Thoracic aorta (tissue), 2 donors: ENCODE measurements at places on chromosomes 12 and 14. TPM values are rescaled to one million over a fixed set of nuclear protein-coding genes. Genes with fewer than 3 reads are reported as not detected.

- no peak overlapping the region for H3K4me3 ChIP-seq
- peaks cover 8% of the 10 kb centered on the region for H3K4me1 ChIP-seq
- no peak overlapping the region for H3K27ac ChIP-seq
- no peaks in the 10 kb centered on the region for H3K36me3 ChIP-seq
- H3K27me3 ChIP-seq, result no peaks in the 10 kb centered on the region
These were observed 4.7 kb downstream of the CCDC184 start for GRCh38 chr12:48187916-48188695.

DNA sequence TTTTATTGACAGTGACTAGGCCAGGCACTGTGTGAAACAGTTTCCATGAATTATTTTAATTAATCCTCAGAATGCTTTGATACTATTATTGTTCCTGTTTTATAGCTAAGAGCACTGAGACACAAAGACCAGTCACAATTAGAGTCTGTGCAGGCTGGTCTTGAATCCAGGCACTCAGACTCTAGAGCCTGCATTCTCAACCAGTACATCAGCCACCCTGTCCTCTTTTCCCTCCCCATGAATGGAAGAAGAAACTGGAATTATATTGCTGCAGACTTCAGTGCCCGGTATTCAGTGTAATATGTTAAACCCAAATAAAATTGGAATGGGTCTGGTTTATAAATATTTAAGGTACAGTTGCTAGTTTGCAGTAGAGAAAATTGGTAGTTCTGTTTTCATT is 303.0 kb upstream of the RGS6 start:
- H3K36me3 ChIP-seq, result peaks cover under 1% of the 10 kb centered on the region
- no peak overlapping the region for H3K27ac ChIP-seq
- peaks cover 4% of the 10 kb centered on the region for H3K4me1 ChIP-seq
- no peak overlapping the region for H3K4me3 ChIP-seq

Gene RERG
- 120 TPM for total RNA-seq

Gene FLRT2
- total RNA-seq, result 20.1 TPM

Gene C1RL
- 126 TPM for total RNA-seq

Gene BAZ2A
- 172 TPM for total RNA-seq

- no peaks in the 10 kb centered on the region for H3K27me3 ChIP-seq
- no peaks in the 10 kb centered on the region for H3K4me1 ChIP-seq
- no peak overlapping the region for H3K27ac ChIP-seq
- DNase-seq, result no peak
These were observed 33.8 kb upstream of the ATP2B1 start for GRCh38 chr12:89742337-89743022.

DNA sequence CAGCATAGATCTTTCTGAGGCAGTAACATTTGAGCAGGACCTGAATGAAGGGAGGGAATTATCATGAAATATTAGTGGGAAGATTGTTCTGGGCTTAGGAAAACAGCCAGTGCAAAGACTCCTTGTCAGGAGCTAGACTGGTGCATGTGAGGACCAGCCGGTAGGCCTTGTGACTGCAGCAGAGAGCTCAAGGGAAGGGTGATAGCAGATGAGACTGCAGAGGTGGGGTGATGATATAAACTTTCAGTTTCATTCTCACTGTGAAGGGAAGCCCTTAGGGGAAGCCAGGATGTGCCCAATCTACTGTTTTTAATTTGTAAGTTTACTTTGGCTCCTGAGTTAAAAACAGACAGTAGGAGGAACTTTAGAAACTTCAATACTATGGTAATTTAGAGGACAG is 12.4 kb downstream of the IL22 start:
- H3K36me3 ChIP-seq, result no peaks in the 10 kb centered on the region
- H3K27ac ChIP-seq, result no peak overlapping the region
- H3K27me3 ChIP-seq, result no peaks in the 10 kb centered on the region
- no peak overlapping the region for H3K4me3 ChIP-seq
- no peak for DNase-seq

Gene GPR132
- 2.3 TPM for total RNA-seq

GRCh38 chr12:5723711-5724252 is 221.3 kb downstream of the ANO2 start:
- H3K4me3 ChIP-seq, result no peak overlapping the region
- no peak overlapping the region for H3K27ac ChIP-seq
- H3K36me3 ChIP-seq, result no peaks in the 10 kb centered on the region

- DNase-seq, result no peak
- no peaks in the 10 kb centered on the region for H3K4me1 ChIP-seq
- H3K27me3 ChIP-seq, result no peaks in the 10 kb centered on the region
These were observed 17.1 kb downstream of the BCAT1 start for GRCh38 chr12:24931666-24932405.

DNA sequence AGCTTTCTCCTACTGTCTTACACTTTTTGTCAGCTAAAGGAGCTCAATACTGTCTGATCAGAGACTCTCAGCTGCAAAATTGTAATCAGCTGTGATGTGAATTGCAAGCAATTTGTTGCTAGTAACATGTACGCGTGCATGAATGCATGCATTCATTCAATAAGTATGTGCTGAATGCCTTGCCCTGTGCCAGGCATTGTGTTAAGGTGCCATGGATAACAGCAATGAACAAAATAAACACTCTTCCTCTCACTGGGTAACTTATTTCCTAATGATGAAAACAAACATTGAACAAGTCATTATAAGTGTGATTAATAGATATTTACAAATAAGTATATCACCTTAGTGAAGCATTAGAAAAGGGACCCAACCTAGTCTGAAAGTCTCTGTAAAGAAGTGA is 163.2 kb upstream of the ARID2 start:
- H3K27ac ChIP-seq, result no peak overlapping the region
- no peaks in the 10 kb centered on the region for H3K36me3 ChIP-seq
- no peak for DNase-seq
- no peak overlapping the region for H3K4me3 ChIP-seq
- no peaks in the 10 kb centered on the region for H3K27me3 ChIP-seq
- H3K4me1 ChIP-seq, result no peaks in the 10 kb centered on the region

DNA sequence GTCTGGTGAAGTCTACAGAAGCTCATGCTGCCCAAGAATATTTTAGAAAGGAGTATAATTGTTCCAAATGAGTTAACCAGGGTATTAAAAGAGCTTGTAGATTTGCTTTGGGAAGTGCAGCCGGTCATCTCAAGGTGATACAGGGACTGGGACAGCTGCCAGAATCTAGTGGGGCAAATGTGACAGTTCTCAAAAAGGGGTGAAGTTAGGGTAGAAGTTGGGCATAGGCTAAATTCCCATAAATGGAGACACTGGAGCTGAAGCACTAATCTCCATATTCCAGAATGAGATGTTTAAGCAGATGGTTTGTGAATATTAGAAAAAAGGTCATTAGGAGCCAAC is 94.7 kb downstream of the ANO6 start:
- no peak overlapping the region for H3K4me3 ChIP-seq
- H3K27me3 ChIP-seq, result no peaks in the 10 kb centered on the region
- no peak for DNase-seq

DNA sequence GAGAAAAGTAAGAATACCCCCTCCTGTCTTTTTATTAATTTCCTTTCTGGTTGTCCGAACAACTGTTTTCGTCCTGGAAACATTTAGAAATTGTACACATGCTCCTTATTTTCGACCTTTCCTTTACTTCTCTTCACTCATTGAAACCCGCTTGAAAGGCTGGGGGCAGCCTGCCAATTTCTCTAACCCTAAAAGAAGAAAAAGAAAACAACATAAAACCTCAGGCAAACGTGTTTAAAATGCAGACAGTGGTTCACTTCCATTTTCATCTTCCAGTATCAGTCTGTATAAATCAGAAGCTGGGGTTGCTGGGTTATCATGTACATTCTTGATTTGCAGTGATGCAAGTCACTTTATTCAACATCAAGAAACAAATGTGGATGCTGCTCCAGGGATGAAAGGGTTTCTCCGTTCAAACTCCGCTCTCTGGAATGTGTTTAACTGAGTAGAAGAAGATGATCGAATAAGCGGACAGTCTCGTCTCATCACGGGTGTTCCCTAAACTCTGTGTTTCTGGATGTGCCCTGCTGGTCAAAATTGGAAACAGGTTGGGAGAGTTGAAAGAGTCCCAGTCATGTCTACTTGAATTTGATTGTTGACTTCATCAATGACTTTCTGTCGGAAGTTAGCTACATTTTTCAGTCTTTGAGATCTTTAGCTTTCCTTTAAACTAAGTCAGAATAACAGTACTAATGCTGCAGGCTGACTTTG is 1042.2 kb downstream of the BCL11B start:
- no peaks in the 10 kb centered on the region for H3K27me3 ChIP-seq
- H3K27ac ChIP-seq, result no peak overlapping the region

DNA sequence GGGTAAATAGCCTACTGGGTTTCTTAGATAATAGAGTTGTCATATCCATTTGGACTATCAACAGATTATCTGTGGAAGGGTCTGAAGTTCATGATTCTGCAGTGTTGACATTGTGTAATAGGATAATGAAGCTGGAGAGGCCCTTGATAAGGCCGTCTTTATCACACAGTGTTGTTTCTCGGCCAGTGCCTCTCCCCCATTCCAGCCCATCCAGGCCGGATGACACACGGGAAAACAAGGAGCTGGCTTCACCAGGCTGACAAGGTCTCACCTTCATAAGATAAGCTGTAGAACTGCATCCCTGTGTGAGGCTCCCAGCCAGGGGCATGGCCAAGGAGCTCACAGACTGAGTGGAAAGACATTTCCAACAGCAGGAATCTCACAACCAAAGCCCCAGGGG is 8.7 kb upstream of the EML1 start:
- DNase-seq, result no peak
- no peak overlapping the region for H3K4me3 ChIP-seq
- no peak overlapping the region for H3K27ac ChIP-seq
- H3K27me3 ChIP-seq, result no peaks in the 10 kb centered on the region
- H3K36me3 ChIP-seq, result no peaks in the 10 kb centered on the region

DNA sequence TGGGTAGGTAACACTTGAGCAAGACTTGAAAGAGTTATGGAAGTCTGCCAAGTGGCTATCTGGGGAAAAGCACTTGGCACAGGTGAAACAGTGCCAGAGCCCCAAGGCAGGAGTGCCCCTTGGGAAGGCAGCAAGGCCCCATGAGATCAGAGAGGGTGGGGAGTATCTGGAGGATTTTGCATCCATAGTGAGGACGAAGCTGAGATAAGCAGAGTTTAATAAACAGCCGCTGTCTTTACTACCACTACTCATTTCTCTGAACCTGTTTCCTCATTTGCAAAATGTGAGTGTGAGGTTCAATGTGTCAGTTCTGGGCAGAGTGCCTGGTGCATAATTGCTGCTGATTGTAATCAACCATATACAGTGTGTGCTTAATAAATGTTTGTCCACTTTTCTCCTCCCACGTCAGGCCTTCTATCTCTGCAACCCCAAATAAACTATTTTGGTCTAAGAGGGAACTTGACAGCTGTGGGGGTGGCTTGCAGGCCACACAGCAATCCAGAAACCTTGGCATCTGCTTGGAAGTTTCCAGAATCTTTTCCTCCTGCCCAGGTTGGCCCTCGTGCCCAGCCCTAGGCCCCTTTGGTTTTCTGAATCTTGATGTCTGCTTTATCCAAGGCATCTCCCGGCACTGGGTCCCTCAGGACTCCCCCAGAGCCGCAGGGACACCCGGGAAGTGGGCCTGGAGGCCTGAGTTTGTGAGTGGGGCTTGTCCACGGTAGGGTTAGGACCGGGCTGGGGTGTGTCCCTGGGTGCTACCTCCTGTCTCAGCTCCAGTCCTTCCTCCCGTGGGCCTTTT is 4.5 kb downstream of the ABCB9 start:
- DNase-seq, result no peak
- no peak overlapping the region for H3K27ac ChIP-seq
- no peak overlapping the region for H3K4me3 ChIP-seq
- peaks cover 8% of the 10 kb centered on the region for H3K36me3 ChIP-seq
- H3K4me1 ChIP-seq, result peaks cover 21% of the 10 kb centered on the region

- peak overlapping the region; percentile 21 for H3K27ac ChIP-seq
- H3K4me3 ChIP-seq, result no peak overlapping the region
- DNase-seq, result no peak
- no peaks in the 10 kb centered on the region for H3K27me3 ChIP-seq
These were observed 48.2 kb upstream of the ATP2B1 start for GRCh38 chr12:89756585-89757398.

GRCh38 chr12:121062391-121063045 is 23.5 kb upstream of the OASL start:
- H3K27ac ChIP-seq, result no peak overlapping the region
- H3K27me3 ChIP-seq, result no peaks in the 10 kb centered on the region
- H3K36me3 ChIP-seq, result no peaks in the 10 kb centered on the region
- H3K4me1 ChIP-seq, result peaks cover 8% of the 10 kb centered on the region

GRCh38 chr12:93126069-93126474 is 197.0 kb upstream of the EEA1 start:
- peaks cover 55% of the 10 kb centered on the region for H3K4me1 ChIP-seq
- no peaks in the 10 kb centered on the region for H3K36me3 ChIP-seq
- no peak for DNase-seq
- H3K4me3 ChIP-seq, result no peak overlapping the region
- H3K27ac ChIP-seq, result peak overlapping the region; percentile 86

- no peaks in the 10 kb centered on the region for H3K4me1 ChIP-seq
- H3K27me3 ChIP-seq, result no peaks in the 10 kb centered on the region
- no peaks in the 10 kb centered on the region for H3K36me3 ChIP-seq
- no peak overlapping the region for H3K27ac ChIP-seq
- no peak for DNase-seq
These were observed 49.3 kb downstream of the KSR2 start for GRCh38 chr12:117919479-117919878.

GRCh38 chr12:100799770-100800169 is 5.2 kb downstream of the ANO4 start:
- no peaks in the 10 kb centered on the region for H3K27me3 ChIP-seq
- DNase-seq, result no peak
- H3K36me3 ChIP-seq, result no peaks in the 10 kb centered on the region
- H3K27ac ChIP-seq, result no peak overlapping the region
- no peak overlapping the region for H3K4me3 ChIP-seq

Gene POMT2
- 15.8 TPM for total RNA-seq

Gene RBMS2
- total RNA-seq, result 33.4 TPM

Gene ASB2
- 48.3 TPM for total RNA-seq

- H3K27ac ChIP-seq, result no peak overlapping the region
- H3K36me3 ChIP-seq, result no peaks in the 10 kb centered on the region
- H3K4me3 ChIP-seq, result no peak overlapping the region
- no peaks in the 10 kb centered on the region for H3K27me3 ChIP-seq
- DNase-seq, result no peak
These were observed 290.6 kb downstream of the ZFP36L1 start for GRCh38 chr14:68502230-68502629.

Gene CD163L1
- 1.6 TPM for total RNA-seq

Gene ADAMTS20
- total RNA-seq, result not detected

GRCh38 chr12:121799156-121799841 is 4.5 kb upstream of the SETD1B start:
- H3K4me1 ChIP-seq, result peaks cover 31% of the 10 kb centered on the region
- peak overlapping the region; percentile 100 for H3K27ac ChIP-seq
- H3K27me3 ChIP-seq, result no peaks in the 10 kb centered on the region
- peak overlapping the region; percentile 95 for H3K4me3 ChIP-seq
- peak; percentile 42 for DNase-seq

GRCh38 chr12:108821407-108822397 is 35.7 kb downstream of the SSH1 start:
- no peak overlapping the region for H3K4me3 ChIP-seq
- H3K27me3 ChIP-seq, result no peaks in the 10 kb centered on the region

- no peaks in the 10 kb centered on the region for H3K4me1 ChIP-seq
- H3K4me3 ChIP-seq, result no peak overlapping the region
- DNase-seq, result no peak
- H3K36me3 ChIP-seq, result no peaks in the 10 kb centered on the region
- H3K27me3 ChIP-seq, result no peaks in the 10 kb centered on the region
These were observed 129.3 kb downstream of the HMGA2 start for GRCh38 chr12:65953631-65954030.

Gene TSHR
- not detected for total RNA-seq

Gene FAIM2
- total RNA-seq, result 2.8 TPM

- DNase-seq, result no peak
- H3K4me3 ChIP-seq, result no peak overlapping the region
- peaks cover 9% of the 10 kb centered on the region for H3K4me1 ChIP-seq
- no peaks in the 10 kb centered on the region for H3K27me3 ChIP-seq
- peak overlapping the region; percentile 59 for H3K27ac ChIP-seq
- H3K36me3 ChIP-seq, result peaks cover 19% of the 10 kb centered on the region
These were observed 5.6 kb upstream of the MYL6B start for GRCh38 chr12:56146492-56147460.
